Activated naive CD4-positive, alpha-beta T cell treated with Interleukin-2 at 50 U/mL for 16 hours (primary cell): ENCODE measurements at places on chromosomes 6 and 20.
A peak's percentile ranks its signal among the peaks of the same experiment; 100 is the strongest.

DNA sequence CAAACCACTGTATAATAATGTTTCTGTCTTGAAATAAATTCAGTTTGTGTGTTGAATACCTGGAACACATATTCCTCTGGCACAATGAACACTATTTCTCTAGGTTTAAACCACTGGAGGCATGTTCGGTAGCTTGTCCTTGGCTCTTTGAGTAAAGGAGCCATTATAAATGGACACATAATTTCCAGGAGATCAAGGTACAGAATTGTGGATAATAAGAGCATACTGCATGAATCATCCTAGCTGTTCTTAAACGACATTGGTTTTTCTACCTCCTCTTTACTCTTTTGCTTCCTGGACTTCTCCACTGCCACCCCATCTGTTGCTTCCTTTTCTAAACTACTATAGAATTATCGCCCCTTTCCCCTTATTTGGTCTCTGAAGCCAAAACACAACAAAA lies 1.2 kb downstream of the CENPW start:
- no peak for DNase-seq

DNA sequence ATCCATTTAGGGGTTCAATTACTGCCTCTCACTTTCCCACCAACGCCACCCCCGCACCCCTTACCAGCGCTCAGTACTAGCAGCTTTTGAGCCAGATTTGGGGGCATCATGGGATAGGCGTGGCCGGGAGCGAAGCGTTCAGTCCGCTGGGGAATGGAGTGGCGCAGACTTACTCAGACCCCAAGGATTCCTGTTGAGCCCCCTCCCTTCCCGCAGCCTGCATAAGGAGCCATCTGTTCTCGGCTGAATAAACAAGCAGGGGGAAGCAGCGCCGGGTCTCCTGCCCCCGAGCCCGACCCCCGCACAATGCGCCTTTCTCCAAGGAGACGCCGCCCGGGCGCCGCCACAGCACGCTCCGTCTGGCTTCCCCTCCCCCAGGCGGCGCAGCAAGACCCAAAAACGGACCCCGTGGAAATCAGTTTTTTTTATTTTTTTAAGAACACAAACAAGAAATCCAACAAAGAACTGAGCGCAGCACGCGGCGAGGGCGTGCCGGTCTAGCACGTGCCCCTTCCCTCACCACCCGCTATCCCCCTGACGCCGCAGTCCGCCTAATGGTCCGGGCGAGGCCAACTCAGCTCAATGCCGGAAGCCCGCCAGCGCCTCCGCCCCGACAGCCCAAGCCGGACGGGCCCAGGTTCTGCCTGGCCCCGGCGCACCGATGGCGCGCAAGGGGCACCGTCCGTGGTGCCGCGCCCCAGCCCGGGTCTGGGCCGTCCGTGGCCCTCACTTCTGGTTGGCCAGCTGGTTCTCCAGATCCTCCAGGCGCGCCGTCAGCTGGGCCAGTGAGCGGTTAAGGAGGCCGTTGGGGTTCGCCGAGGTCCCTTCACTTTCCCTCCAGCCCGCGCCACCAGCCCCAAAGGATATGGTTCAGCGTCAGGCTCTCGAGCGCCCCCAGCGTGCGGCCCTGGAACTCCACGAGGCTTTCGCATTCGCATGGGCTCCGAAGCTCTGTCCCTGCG lies 13.3 kb upstream of the RBPJL start:
- peak; percentile 86 for DNase-seq

GRCh38 chr6:150599199-150600009 lies at the start of gene PLEKHG1:
Gene PLEKHG1, plus strand, starts transcription at chr6:150599885. Its CDS starts 133,797 bp downstream, at chr6:150733682.
- DNase-seq, result peak; percentile 63

DNA sequence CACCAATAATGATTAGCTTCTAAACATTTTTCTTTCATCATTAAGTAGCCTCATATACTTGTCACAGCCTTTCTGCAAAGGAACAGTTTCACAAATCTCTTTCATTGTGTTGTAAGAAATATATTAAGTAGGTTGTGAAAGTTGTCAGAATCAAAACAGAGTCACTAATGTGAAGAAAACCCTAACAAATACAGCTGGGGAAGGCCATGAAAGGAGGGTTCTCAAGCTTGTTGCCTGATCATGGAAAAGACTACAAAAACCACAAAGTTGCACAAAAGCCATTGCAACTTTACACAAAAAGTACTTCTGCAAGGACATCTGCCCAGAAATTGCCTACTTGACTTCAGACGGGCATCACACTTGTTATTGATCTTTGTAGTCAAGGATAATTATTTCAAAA lies 216.1 kb downstream of the ALDH8A1 start:
- DNase-seq, result no peak

DNA sequence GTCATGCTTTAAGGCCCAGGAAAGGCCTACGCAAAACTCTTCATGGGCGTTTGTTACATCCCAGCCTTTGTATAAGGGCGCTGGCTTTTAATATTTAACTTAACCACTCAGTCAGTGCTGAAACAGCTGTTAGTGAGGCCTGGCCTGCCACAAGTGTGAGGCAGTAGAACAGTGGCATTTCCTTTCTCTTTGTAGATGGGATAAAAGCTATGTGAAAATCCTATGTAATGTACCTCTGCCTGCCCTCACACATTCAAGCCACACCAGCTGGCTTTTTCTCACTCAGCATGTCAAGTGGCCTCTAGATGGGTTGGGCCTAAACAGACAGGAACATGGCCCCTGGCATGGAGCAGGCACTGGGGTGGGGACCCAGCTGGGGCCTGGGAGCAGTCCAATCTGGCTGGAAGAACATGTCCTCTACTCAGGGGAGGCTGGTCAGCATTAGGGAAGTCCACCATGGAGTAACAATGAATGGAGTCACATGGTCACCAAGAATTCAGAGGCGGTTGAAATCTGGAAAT lies 20.7 kb downstream of the CGA start:
- DNase-seq, result no peak

DNA sequence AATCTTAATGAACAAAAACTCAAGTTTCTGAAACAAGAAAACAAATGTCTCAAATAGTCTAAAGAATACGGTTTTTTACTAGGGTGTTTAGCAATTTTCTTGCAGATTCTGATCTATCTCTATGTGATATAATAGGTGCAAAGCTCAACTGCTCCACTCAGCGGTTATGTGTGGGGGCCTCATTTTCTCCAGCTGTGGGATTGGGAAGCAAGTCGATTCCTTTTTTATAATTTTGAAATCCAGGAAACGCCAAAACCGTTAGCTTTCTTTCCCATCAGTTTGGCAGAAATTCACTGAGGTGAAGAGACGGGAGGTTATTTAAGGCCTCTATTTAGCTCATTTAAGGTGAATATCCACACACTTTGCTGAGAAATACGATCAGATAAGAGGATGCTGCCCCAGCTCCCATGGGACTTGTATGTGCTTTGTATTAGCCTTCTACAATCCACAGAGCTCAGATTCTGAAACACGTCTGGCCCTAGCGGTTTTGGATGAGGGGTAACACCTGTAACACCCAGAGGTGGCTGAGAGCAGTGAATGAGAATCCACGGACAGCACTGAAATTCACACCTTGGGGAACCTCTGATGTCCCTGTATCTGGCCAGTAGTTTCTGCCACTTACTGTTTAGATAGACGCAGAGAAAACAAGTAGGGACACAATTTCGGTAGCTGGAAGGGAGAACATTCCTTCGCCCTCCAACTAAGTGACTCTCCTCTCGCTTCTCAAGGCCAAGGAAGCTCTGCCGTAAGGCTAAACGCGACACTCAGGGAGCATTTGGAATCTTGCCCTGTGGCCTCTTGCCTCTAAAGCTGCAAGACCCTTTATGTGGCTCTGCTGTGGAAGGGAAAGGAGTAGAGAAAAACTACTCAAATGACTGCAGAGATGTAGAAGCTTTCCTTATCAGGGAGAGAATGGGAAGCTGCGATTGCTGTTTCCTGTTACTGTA lies 6.5 kb upstream of the BCAS4 start:
- DNase-seq, result no peak

DNA sequence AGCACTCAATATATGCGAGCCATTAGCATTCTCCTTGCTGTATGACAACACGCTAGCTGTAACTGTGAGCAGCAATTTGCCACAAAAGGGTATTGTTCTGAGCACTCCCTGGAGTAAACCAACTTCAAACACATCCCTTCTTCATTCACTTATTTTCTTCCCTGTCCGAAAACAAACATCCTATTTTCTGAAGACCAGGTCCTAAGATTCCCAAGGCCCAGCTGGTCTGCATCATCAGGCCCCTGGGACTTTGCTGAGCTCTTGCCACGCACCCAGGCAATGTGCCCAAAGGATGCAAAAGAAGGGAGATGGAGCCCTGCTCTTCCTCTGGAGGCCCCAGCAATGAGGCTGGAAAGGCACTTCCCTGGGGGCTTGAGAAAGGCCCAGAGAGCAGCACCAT lies 118.1 kb downstream of the PREX1 start:
- no peak for DNase-seq

GRCh38 chr6:61809004-61809595 lies 476.9 kb downstream of the KHDRBS2 start:
- no peak for DNase-seq

DNA sequence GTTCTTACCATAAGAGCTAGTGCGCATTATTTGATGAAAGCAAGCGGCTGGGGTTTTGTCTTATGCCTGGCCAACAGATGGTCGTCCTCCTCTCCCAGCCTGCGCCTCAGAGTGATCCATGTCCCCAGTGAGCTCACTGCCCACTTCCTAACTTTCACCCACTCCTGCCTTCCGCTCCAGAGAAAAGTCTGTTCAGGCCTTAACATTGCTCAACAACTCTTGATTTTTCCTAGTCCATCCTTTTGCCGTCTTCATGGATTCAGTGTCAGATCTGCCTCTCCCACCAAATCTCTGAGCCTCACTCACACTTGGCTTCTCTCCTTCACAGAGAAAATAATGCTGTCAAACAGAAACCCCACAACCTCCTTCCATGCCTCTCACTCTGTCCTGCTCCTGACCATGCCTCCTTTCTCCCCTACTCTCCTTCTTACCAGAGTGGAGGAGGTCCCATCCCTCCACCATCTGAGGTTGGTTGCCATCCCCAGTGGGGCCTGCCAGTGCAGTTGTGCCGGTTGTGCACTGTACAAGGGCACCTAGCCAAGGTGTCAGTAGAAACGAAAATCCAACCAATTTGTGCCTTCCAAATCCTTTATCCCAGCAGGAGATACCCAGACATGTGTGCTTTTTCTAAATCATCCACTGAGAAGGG lies 58.9 kb upstream of the SRSF6 start:
- no peak for DNase-seq

DNA sequence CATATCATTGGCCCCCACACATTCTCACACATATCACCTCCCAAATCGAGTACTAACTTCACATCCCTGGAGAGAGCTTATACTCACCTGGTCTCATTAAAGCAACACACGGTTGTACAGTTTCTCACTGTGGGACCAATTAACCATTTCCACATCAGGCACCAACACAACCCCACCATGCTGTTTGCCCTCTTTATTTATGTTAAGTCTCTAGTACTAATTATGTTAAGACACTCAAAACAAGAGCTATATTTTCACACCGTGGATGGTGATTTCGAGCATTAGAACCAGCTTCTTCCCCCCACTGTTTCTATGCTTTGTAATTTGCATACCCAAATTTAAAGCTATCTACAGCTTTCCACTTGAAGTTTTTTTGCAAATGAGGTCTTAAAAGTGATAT lies 6.3 kb downstream of the SCML4 start:
- no peak for DNase-seq

DNA sequence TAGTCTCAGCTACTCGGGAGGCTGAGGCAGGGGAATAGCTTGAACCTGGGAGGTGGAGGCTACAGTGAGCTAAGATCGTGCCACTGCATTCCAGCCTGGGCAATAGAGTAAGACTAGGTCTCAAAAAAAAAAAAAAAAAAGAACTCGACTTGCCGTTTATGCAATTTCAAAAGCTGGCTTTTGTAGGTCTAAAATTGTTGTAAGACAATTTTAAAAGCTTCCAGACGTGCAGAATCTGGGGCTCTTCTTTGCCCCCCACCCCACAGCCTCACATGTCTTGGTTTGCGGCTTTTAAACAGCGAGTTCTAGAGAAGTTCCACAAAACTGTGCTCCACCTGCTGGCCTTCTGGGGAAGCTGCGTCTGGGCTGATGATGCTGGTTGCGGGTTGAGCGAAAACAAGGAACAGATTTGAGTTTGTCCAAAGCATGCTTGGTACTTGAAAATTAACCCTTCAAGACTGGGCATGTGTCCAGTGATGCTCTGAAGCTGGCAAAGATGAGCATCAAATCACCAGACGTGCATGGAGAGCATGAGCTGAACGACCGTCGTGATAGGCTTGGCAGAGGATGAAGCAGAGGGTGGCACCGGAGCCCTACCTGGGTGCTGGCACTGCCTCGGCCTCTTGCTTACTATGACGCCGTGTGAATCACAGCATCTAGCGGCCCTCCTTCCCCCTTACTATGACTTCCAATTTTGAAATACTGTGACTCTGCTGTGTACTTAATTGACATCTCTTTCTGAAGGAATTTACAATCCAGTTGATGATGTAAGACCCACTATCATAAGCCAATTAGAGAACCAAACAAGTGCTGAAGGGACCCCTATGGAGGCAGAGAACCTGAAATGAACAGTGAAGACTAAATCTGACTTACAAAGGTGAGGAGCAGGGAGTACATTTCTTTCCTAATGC lies 171.4 kb downstream of the GMPR start:
- peak; percentile 61 for DNase-seq
